ENCODE measurements at places on chromosomes 5 and 9. TPM values are rescaled to one million over a fixed set of nuclear protein-coding genes. Genes with fewer than 3 reads are reported as not detected.
A peak's percentile ranks its signal among the peaks of the same experiment; 100 is the strongest.

DNA sequence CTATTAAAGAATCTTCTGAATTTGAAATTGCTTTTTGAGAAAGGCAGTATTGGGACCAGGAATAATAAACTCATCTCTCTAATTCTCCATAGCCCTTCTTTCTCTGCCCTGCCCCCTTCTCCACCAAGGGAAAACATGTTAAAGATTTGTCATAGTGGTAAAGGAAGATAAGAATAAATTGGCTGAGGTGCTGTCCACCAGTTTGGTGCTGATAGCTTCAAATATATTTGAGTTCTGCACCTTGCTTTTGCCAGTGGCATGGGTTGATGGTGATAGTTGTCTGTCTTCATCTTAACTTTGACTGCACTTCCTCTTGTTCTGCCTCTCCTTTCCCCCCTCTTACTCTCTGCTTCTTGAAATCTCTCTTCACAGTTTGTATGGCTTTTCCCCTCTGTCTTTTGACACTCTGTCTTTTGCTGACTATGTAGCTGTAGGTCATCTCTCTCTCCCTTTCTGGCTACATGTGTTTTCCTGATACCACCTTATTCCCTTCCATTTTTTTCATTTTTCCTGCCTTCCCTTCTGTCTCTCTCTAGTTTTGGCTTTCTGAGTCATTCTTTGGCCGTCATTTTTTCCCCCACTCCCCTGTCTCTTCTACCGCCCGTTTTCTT lies 56.6 kb downstream of the NDUFS4 start:
- DNase-seq: peak; percentile 18
- H3K4me1 ChIP-seq: no peaks in the 10 kb centered on the region
- no peaks in the 10 kb centered on the region for H3K36me3 ChIP-seq
- H3K4me3 ChIP-seq: no peak overlapping the region
- H3K27ac ChIP-seq: no peak overlapping the region

The BTNL3 gene
- not detected for total RNA-seq

DNA sequence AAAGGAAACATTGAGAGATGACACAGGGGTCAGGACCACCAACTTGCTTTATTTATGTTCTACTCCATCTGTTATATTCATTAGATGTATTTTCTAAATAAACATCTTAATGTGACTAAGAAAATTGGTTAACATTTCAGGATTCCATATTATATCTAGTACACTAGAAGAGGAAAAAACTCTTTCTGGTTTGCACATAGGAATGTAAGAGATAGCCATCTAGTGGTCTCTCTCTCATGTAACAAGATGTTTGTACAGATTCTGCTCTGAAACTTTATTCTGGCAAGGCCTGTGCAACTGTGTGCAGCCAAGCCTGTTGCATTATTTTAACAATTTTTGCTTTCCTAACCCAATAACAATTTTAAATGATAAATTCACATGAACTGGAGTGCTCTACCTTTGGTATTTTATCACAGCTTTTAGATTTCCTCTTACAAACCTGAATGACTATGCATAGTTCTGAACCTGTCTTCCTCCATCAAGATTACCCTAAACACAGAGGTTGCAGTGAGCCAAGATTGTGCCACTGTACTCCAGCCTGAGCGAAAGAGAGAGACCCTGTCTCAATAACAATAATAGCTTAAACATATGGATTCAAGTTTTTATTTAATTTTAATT lies 148.2 kb downstream of the GIN1 start:
- peak; percentile 60 for DNase-seq
- no peaks in the 10 kb centered on the region for H3K36me3 ChIP-seq
- no peaks in the 10 kb centered on the region for H3K27me3 ChIP-seq

- DNase-seq: no peak
- H3K4me1 ChIP-seq: no peaks in the 10 kb centered on the region
- no peak overlapping the region for H3K4me3 ChIP-seq
- H3K27ac ChIP-seq: no peak overlapping the region
Measured at GRCh38 chr5:82283893-82284292, 5.7 kb upstream of the RPS23 start.

DNA sequence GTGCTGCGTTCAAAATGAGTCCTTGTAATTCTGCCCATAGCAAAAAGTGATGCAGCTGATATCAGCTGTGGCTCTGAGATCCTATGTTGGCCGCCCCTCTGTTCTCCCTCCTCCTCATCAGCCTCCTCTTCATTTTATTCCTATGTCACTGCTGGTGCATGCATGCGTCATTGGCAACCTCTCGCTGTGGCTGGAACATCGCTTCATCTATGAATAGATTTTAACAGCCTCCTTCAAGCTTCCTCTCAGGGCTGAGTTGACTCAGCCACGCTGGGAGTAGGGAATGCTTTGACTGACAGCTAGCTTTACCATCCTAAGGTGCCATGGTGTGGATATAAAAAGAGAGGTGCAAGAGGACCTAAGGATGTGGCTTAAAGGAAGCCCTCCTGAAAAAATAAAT lies 303.5 kb downstream of the PLK2 start:
- no peak overlapping the region for H3K27ac ChIP-seq
- H3K4me1 ChIP-seq: no peaks in the 10 kb centered on the region
- no peak overlapping the region for H3K4me3 ChIP-seq
- H3K36me3 ChIP-seq: no peaks in the 10 kb centered on the region
- peak; percentile 89 for DNase-seq

The ADGRV1 gene
- total RNA-seq: 0.17 TPM

DNA sequence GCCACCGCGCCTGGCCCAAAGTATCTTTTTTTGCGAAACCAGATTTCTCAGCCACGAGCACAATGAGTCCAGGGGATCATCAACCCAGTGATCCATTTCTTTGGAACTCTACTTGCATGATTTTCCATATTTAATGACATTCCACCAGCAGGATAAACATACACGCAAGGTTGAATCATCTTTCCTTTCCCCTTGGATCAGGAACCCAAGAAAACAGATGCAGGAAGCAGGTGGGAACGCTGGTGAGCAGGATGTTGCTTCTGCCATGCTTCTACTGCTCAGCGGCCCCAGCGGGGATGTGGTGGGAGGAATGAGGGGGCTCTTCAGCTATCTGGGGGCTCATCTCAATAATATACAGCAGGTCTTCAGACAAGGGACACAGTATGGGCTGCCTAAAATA lies 118.2 kb downstream of the SEC61B start:
- H3K27ac ChIP-seq: no peak overlapping the region
- H3K4me3 ChIP-seq: no peak overlapping the region
- H3K36me3 ChIP-seq: no peaks in the 10 kb centered on the region
- H3K4me1 ChIP-seq: no peaks in the 10 kb centered on the region
- peak; percentile 53 for DNase-seq
- no peaks in the 10 kb centered on the region for H3K27me3 ChIP-seq

DNA sequence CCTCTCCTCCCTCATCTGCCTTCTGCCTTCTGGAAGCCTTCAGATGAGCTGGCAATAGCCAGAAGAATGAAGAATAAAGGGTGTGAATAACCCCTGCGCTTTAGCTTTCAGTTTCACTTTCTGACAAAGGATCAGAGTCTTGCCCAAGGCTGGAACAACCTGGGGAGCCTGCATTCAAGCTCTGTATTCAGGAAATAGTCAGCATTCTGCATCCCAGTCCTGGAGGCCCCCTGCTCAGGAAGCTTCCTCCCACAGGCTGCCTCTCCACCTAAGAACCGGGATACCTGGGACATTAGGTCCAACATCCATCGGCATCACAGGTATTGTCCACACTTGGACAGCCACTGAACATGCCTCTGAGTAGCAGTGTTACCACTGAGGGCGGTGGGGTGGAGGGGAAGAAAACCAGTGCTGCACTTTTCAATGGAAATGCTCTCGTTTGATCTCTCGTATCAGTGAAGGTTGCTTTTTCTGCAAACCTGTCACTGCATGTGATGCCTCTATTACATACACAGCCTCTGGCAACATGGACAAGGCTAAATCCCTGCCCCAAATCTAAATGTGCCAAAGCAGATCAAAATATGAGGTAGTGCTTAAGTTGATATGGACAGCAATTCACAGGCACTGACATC lies 39.8 kb upstream of the ACO1 start:
- H3K27ac ChIP-seq: no peak overlapping the region
- peak; percentile 5 for DNase-seq
- peak overlapping the region; percentile 32 for H3K4me3 ChIP-seq
- H3K36me3 ChIP-seq: no peaks in the 10 kb centered on the region
- H3K27me3 ChIP-seq: no peaks in the 10 kb centered on the region
- no peaks in the 10 kb centered on the region for H3K4me1 ChIP-seq

The DELE1 gene
- 38.6 TPM for total RNA-seq

The PCDHGB4 gene
- 18.3 TPM for total RNA-seq

DNA sequence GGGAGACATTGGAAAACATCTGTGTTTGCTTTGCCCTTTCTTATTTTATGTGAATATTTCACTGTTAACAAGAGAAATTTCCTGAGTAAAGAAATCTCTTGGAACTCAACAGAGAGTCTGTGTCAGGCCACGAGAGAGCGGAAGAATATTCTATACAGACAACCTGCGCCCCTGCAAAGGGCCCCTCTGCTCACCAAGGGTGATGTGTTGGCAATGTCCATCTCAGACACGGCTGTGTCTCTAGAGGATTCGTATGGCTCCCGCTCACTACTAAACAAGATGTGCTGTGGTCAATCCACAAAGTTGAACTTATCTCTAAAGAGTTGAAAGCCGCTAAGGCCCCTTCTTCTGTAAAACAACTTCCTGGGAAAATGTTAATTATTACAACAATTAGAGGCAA lies 241.0 kb upstream of the IRX1 start:
- no peak for DNase-seq
- H3K27me3 ChIP-seq: no peaks in the 10 kb centered on the region
- no peaks in the 10 kb centered on the region for H3K4me1 ChIP-seq
- H3K36me3 ChIP-seq: no peaks in the 10 kb centered on the region

The PCDHGA5 gene
- 2.6 TPM for total RNA-seq

DNA sequence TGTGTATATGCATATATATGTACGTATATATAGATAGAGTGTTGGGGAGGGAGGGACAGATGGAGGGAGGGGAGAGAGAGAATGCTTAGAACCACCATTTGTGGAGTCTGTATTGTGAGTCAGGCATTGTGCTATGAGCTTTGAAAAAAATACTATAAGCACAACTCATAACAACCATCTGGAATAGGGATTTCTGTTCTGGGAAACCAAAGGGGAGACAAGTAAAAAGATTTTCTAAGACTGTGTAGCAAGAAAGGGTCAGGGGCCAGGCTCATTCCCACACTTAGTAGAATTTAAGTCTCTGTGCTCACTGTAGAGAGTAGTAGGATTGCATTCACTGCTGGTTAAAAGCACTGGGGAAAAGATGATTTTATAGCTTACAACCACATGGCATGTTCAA lies 202.3 kb upstream of the SGCD start:
- DNase-seq: peak; percentile 24
- no peaks in the 10 kb centered on the region for H3K36me3 ChIP-seq
- H3K4me1 ChIP-seq: no peaks in the 10 kb centered on the region
- H3K27ac ChIP-seq: no peak overlapping the region

GRCh38 chr5:177099422-177100093 lies 12.8 kb downstream of the FGFR4 start:
- peaks cover 7% of the 10 kb centered on the region for H3K36me3 ChIP-seq
- peak overlapping the region; percentile 10 for H3K27ac ChIP-seq
- H3K4me1 ChIP-seq: peaks cover 18% of the 10 kb centered on the region
- DNase-seq: no peak
- no peak overlapping the region for H3K4me3 ChIP-seq
- peaks cover 6% of the 10 kb centered on the region for H3K27me3 ChIP-seq

- H3K36me3 ChIP-seq: no peaks in the 10 kb centered on the region
- H3K4me3 ChIP-seq: no peak overlapping the region
- H3K27ac ChIP-seq: no peak overlapping the region
- DNase-seq: no peak
- H3K4me1 ChIP-seq: peaks cover 3% of the 10 kb centered on the region
Measured at GRCh38 chr9:134127616-134128015, 8.3 kb upstream of the WDR5 start.

GRCh38 chr9:132645711-132646110 lies 24.1 kb downstream of the DDX31 start:
- H3K27me3 ChIP-seq: no peaks in the 10 kb centered on the region
- no peak overlapping the region for H3K4me3 ChIP-seq
- H3K27ac ChIP-seq: no peak overlapping the region
- DNase-seq: no peak
- H3K36me3 ChIP-seq: peaks cover 12% of the 10 kb centered on the region

DNA sequence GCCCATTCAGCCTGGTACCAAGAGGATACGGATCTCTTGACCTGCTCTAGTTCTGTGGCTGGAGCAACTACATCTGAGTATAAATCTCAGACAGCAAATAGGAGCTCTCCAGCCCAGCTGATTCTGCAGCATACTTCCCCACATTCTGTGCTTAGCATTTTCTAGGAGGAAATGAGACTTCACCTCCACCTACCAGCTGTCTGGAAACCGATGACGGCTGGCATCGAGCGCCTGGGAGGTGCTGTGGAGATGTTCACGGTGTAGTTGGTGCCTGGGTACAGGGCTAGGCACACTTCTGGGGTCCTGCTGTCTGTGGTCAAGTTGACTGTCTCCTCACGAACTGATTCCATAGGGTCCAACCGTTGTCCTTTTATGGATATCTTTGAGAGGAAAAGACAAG lies 63.6 kb downstream of the SUSD1 start:
- H3K4me1 ChIP-seq: peaks cover 2% of the 10 kb centered on the region
- no peaks in the 10 kb centered on the region for H3K27me3 ChIP-seq
- H3K4me3 ChIP-seq: no peak overlapping the region
- DNase-seq: no peak

DNA sequence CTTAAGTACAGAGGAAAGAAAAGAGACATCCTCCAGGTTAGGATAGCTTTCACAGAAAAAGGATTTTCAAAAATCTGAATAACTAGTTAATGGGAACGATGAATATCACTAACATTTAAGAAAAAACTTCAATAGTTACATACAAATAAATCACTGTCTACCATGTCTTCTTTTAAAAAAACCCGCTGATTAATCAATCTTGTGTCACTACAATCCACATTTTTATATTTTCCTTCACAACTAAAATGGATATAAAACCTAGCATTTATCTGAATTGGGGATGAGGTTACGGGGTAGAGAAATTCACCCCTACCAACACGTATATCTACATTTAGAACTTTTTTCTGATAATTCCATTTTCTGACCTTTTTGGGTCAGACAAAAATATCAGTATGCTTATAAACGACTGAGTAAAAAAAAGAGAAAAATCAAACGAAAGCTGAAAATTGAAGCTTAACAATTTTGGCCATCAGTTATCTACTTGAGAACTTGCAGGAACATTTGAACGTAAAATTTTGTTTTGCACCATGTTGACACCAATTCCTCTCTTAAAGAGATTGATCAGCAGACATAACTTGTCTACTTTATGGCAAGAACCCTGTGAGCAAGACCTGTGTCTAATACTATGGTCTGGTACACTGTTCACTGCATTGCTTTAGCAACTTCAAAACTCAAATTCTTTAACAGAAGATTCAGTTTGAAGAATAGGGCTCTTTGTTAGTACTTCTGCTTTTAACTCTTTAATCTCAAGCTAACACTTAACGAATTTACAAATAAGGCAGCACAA lies 4.8 kb downstream of the NR3C1 start:
- no peak for DNase-seq
- H3K4me1 ChIP-seq: peaks cover 2% of the 10 kb centered on the region
- no peaks in the 10 kb centered on the region for H3K36me3 ChIP-seq
